ENCODE measurements at places on chromosomes 1 and 21. TPM values are rescaled to one million over a fixed set of nuclear protein-coding genes. Genes with fewer than 3 reads are reported as not detected.
A peak's percentile ranks its signal among the peaks of the same experiment; 100 is the strongest.

DNA sequence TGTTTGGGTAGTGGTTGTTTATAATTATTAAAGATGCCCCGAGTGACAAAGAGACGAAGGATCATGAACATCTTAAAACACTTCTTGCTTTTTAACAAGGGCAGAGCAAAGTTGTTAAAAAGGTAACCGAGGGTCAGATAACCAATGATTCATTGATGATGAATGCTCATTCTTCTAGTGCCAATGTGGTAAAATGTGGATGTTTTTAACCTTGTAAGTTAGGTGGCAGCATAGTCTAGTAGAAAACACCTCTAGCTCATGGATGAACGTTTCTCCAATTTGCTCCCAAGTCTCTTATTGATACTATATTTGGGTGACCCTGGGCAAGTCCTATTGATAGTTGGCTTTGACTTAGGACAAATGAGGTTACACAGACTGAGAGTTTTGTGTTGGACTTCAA, 167.9 kb downstream of the KIF26B start:
- peaks cover 3% of the 10 kb centered on the region for H3K27me3 ChIP-seq
- no peaks in the 10 kb centered on the region for H3K4me1 ChIP-seq
- H3K36me3 ChIP-seq = no peaks in the 10 kb centered on the region
- H3K27ac ChIP-seq = no peak overlapping the region
- H3K4me3 ChIP-seq = no peak overlapping the region
- DNase-seq = no peak

EDN2 gene
- not detected for total RNA-seq

DNA sequence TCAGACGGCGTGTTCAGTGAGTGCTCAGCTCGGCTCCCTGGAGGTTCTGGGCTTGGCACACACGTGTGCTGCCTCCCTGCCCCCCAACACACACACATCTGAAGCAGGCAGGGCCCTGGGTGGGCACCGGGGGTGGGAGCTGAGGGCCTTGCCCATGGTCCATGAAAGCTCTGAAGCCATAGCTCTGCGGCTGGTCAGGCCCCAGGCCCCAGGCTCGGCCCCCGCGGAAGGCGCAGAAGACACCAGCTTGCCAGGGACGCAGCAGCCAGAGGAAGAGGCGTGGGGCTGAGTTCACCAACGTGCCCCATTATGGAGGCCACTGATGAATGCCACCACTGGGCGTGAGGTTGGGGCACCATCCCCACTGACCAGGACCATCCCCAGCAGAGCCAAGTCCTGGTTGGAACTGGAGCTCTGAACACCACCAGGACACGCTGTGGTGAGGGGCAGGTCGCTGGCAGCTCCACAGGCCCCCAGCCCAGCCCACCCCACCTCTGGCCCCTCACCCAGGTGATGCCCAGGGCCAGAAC, 4.2 kb downstream of the AURKAIP1 start:
- H3K4me1 ChIP-seq = peaks cover 23% of the 10 kb centered on the region
- peaks cover 1% of the 10 kb centered on the region for H3K36me3 ChIP-seq
- H3K27ac ChIP-seq = no peak overlapping the region

DNA sequence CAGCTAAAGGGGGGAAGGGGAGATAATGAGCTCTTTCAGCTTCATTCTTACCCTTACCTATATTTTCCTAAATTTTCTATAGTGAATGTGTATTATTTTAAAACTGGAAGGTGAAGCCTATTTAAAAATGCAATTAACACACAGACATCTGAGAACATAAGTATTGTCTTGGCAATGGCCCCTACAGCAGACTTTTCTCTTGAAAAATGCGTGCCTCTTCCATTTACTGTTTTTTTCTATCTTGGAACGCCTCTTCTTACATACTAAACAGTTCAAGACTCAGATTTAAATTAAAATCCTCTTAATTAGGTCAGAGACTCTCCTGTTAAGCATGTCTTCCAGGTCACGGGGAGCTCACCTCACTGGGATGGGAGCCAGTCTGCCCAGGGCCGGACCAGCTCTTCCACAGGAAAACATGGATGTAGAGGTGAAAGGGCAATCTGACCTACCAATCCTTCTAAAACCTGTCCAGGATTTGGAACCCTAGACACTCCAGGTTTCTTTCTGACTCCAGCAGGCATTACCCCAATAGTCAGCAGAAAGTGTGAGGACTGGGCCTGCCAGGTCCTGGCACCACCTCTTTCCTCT, 137.3 kb downstream of the ZNF281 start:
- H3K4me3 ChIP-seq = no peak overlapping the region
- DNase-seq = no peak
- peaks cover 7% of the 10 kb centered on the region for H3K4me1 ChIP-seq

GRCh38 chr1:112517231-112517630, 8.5 kb downstream of the WNT2B start:
- H3K4me3 ChIP-seq = no peak overlapping the region
- H3K27me3 ChIP-seq = no peaks in the 10 kb centered on the region
- no peaks in the 10 kb centered on the region for H3K36me3 ChIP-seq
- no peaks in the 10 kb centered on the region for H3K4me1 ChIP-seq
- no peak overlapping the region for H3K27ac ChIP-seq
- DNase-seq = no peak

NEXN gene
- 1.9 TPM for total RNA-seq

GRCh38 chr1:89088572-89088971, 23.6 kb upstream of the GBP1 start:
- H3K27me3 ChIP-seq = no peaks in the 10 kb centered on the region
- H3K27ac ChIP-seq = no peak overlapping the region
- DNase-seq = no peak
- no peak overlapping the region for H3K4me3 ChIP-seq
- no peaks in the 10 kb centered on the region for H3K36me3 ChIP-seq

GRCh38 chr1:1099506-1100183, 16.2 kb downstream of the C1orf159 start:
- DNase-seq = no peak
- peak overlapping the region; percentile 76 for H3K27ac ChIP-seq
- H3K36me3 ChIP-seq = peaks cover 22% of the 10 kb centered on the region
- peaks cover 48% of the 10 kb centered on the region for H3K4me1 ChIP-seq

DNA sequence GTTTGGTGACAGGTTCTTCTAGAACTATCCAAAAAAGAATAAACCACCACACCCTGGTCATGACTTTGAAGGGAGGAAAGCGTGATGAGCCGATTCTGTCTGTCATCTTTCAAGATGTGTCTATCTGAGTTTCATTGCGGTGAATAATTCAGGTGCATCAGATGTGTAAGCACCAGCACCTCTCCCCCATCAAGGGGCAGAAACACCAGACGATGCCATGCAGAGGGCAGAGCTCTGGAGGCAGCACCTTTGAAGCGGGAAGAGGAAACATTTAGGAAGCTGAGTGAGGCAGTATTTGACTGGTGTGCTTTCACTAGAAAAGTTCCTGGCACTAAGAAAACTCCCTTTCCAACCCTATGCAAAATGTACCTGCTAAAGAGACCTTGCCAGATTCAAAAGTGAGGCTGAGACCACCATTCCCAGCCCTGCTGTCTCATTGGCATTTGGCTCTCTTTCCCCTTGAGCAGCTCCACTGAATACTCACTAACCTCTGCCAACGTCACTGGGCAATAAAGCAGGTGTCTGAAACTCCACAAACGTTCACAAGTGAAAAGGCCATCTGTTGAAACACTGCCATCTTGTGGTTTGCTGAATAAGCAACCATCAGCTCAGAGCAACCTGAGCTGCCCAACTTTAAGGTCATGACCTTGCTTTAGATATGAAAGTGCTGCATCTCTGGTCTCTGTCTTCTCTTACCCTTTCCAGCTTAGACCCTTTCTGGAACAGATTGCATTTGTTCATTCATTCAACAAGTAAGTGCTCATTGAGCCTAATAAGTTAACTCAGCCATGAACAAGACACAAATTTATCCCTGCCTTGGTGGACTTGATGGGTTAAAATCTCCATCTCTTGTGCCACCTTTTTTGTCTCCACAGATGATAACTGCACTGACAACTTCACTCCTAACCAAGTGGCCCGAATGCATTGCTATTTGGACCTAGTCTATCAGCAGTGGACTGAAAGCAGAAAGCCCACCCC, 228.6 kb downstream of the PAPPA2 start:
- DNase-seq = peak; percentile 21
- H3K4me3 ChIP-seq = no peak overlapping the region
- H3K27me3 ChIP-seq = no peaks in the 10 kb centered on the region
- H3K27ac ChIP-seq = no peak overlapping the region
- no peaks in the 10 kb centered on the region for H3K36me3 ChIP-seq

S100B gene
- 0.24 TPM for total RNA-seq

DNA sequence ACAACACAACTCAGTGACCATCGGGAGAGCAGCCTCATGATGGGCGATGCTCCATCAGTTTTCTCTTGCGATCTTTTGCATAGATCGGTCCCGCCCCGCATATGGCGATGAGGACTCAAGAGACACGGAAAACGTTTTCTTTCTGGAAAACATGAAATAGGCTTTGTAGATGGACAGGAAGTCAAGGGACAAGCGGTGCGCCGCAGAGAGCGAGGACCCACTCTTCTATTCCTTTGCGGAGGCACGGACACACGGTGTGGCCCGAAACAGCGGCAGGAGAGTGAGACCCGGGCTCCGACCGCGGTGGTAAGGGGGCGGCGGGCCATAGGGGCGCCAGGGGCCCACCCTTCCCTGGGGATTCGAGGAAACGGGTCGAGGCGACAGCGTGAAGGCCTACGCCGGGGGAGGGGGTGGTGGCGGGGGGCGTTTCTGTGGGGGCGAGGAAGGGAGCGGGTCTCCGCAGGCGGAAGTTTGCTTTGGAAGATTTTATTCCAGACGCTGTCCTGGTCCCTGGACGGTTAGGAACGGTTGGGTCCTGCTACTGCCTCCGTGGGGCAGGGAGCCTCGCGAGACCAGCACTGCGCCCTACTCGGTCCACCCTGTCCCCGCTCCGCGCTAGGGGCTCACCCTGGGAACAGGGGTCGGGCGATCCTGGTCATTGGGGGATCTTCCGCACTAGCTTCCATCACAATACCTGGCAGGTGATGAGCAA, 796 bp upstream of the TDRKH start:
- no peaks in the 10 kb centered on the region for H3K27me3 ChIP-seq
- peak overlapping the region; percentile 81 for H3K27ac ChIP-seq
- H3K4me3 ChIP-seq = peak overlapping the region; percentile 98
- no peaks in the 10 kb centered on the region for H3K36me3 ChIP-seq
- peaks cover 22% of the 10 kb centered on the region for H3K4me1 ChIP-seq

- no peak overlapping the region for H3K4me3 ChIP-seq
- H3K36me3 ChIP-seq = peaks cover 33% of the 10 kb centered on the region
- DNase-seq = no peak
- no peak overlapping the region for H3K27ac ChIP-seq
- H3K4me1 ChIP-seq = no peaks in the 10 kb centered on the region
- no peaks in the 10 kb centered on the region for H3K27me3 ChIP-seq
Observed at GRCh38 chr1:21716169-21716568, 47.0 kb upstream of the RAP1GAP start.

- H3K27ac ChIP-seq = no peak overlapping the region
- H3K4me3 ChIP-seq = no peak overlapping the region
- no peaks in the 10 kb centered on the region for H3K36me3 ChIP-seq
Observed at GRCh38 chr1:203142124-203142523, 14.6 kb downstream of the ADORA1 start.

Measured in activated naive CD4-positive, alpha-beta T cell treated with anti-CD3 and anti-CD28 coated beads for 36 hours (primary cell).